ENCODE measurements at places on chromosomes 6 and 20. TPM values are rescaled to one million over a fixed set of nuclear protein-coding genes. Genes with fewer than 3 reads are reported as not detected.

DNA sequence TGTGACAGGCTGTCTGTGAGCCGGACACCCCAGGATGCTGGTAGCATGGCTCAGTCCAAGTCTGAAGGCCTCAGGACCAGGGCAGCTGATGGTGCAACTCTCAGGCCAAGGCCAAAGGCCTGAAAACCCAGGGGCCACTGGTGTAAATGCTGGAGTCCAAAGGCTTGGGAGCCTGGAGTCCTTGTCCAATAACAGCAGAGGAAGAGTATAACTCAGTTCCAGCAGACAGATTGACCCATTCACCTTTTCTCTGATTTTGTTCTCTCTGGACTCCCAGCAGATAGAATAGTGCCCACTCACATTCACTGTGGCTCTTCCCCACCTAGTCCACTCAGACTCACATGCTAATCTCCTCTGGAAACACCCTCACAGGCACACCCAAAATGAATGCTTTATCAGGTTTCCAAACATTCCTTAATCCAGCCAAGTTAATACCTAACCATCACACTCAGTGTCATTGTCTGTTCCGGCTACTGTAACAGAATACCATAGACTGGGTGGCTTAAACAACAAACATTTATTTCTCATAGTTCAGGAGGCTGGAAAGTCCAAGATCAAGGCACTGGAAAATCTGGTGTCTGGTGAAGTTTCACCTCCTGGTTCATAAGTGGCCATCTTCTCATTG lies 5.0 kb upstream of the TRAF3IP2 start:
- H3K4me3 ChIP-seq = no peak overlapping the region
- H3K27me3 ChIP-seq = no peaks in the 10 kb centered on the region
- H3K27ac ChIP-seq = no peak overlapping the region

- no peaks in the 10 kb centered on the region for H3K36me3 ChIP-seq
- DNase-seq = no peak
- no peak overlapping the region for H3K27ac ChIP-seq
- H3K4me1 ChIP-seq = no peaks in the 10 kb centered on the region
- H3K27me3 ChIP-seq = peaks cover 1% of the 10 kb centered on the region
- no peak overlapping the region for H3K4me3 ChIP-seq
Measured at GRCh38 chr6:120608826-120609225, 725.5 kb downstream of the TBC1D32 start.

COL12A1 gene
- polyA plus RNA-seq = 1.4 TPM

DNA sequence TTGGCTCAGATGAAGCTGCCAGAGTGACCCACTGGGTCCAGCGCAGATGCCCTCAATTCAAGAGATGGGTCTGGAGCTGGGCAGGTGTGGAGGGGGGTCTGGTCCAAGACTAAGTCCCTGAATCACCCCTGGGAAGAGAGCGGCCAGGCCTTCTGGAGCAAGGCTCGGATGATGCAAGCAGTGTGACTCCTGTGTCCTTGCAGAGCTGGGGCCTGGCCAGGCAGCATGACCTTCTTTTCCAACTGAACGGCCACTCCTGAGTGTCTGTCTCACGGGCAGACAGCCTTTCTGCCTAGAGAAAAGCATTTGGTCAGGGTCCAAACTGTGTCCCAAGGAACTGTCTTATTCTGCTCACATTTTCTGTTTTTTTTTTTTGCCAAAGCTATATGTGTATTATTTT lies 42.6 kb upstream of the FNDC1 start:
- no peak overlapping the region for H3K4me3 ChIP-seq
- no peak for DNase-seq

DNA sequence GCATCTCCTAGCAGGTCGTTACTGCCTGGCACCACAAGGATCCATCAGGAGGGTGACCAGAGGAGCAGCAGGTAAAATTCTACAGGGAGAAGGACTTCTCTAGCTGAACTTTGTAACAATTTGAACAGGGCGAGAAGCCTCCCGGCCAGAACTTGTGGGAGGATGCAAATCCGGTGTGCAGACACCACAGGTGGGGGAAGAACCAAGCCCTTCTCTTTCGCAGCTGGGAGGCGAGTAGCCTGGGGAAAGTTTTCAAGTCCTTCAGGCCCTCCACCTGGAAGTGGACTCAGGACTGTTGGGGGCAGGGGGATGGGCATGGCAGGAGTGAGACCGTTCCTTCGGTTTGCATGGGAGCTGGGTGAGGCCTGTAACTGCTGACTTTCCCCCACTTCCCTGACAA lies 42.7 kb upstream of the FAM210B start:
- no peak overlapping the region for H3K4me3 ChIP-seq
- no peaks in the 10 kb centered on the region for H3K27me3 ChIP-seq
- H3K27ac ChIP-seq = no peak overlapping the region
- no peaks in the 10 kb centered on the region for H3K36me3 ChIP-seq
- no peak for DNase-seq

KHDC1L gene
- polyA plus RNA-seq = 0.14 TPM

TNNC2 gene
- polyA plus RNA-seq = 7.6 TPM

- no peaks in the 10 kb centered on the region for H3K4me1 ChIP-seq
- no peak for DNase-seq
- no peak overlapping the region for H3K4me3 ChIP-seq
Measured at GRCh38 chr6:135012764-135013163, 41.9 kb downstream of the HBS1L start.

DNA sequence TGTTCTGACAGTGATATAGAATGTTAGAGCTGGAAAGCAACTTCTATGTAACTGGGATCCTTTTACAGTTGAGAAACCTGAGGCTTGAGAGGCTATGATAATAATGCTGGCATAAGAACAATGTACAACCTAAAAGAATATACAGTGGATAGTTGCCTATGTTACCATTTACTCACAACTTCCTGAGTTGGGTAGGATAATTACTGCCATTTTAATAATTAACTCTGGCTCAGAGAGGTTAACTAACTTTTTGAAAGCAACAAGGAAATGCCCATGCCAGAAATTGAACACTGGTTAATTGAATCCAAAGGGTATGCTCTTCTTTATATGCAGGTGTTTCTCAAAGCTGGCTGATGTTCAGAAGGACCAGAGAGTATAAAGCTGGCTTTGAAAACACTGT lies 530.7 kb upstream of the MAP3K7 start:
- no peak overlapping the region for H3K4me3 ChIP-seq
- H3K27ac ChIP-seq = no peak overlapping the region

- H3K27ac ChIP-seq = no peak overlapping the region
- peaks cover 3% of the 10 kb centered on the region for H3K27me3 ChIP-seq
- no peak overlapping the region for H3K4me3 ChIP-seq
- peaks cover 1% of the 10 kb centered on the region for H3K4me1 ChIP-seq
- DNase-seq = no peak
Measured at GRCh38 chr6:44011350-44011920, 115.8 kb downstream of the MRPL14 start.

TFAP2A gene
- 0.24 TPM for polyA plus RNA-seq

KCNK16 gene
- polyA plus RNA-seq = not detected

GRCh38 chr6:69594405-69594804 lies 202.4 kb downstream of the LMBRD1 start:
- H3K36me3 ChIP-seq = no peaks in the 10 kb centered on the region
- H3K4me3 ChIP-seq = no peak overlapping the region
- DNase-seq = no peak
- H3K27ac ChIP-seq = no peak overlapping the region
- no peaks in the 10 kb centered on the region for H3K27me3 ChIP-seq
- H3K4me1 ChIP-seq = no peaks in the 10 kb centered on the region

RBM38 gene
- 131 TPM for polyA plus RNA-seq

DNA sequence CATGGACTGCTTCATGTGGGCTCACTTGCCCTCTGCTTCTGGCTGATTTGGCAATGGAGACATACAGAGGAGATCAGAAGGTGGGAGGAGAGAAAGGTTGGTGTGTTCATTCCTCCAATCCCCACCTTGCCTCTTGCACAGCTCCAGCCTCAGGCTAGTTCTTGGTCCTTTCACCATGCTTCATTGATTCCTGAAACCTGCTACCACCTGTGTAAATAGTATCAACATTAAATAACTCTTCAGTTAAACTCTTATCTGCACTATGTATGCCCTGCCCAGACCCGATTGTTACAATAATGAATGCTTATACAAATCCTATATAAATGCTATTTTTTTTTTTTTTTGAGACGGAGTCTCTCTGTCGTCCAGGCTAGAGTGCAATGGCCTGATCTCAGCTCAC lies 174.5 kb downstream of the CD83 start:
- no peak for DNase-seq
- H3K4me3 ChIP-seq = no peak overlapping the region

DNA sequence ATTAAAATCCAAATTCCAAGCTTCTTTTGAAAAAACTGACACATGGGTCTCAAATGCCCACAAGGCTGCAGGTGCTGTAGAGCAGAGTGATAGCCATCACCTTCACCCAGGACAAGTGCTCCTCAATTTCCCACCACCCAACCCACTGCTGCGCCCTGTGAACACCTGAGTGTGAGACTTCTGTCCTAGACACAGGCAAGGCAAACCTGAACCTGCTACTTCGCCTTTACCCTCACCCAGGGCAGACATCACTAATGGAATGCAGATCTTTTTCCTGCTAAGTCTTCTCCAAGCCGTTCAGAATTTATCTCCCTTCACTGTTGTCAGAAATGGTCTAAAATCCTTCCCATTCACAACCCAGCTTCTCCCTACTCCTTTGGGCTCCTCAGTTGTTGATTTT lies 65.9 kb downstream of the PREX1 start:
- DNase-seq = no peak
- no peak overlapping the region for H3K27ac ChIP-seq
- H3K27me3 ChIP-seq = no peaks in the 10 kb centered on the region
- H3K36me3 ChIP-seq = no peaks in the 10 kb centered on the region

GRCh38 chr6:85472744-85473143 lies 22.9 kb downstream of the NT5E start:
- no peaks in the 10 kb centered on the region for H3K27me3 ChIP-seq
- no peaks in the 10 kb centered on the region for H3K4me1 ChIP-seq
- no peak overlapping the region for H3K27ac ChIP-seq
- no peaks in the 10 kb centered on the region for H3K36me3 ChIP-seq
- no peak overlapping the region for H3K4me3 ChIP-seq

MOCS3 gene
- polyA plus RNA-seq = 6.2 TPM

GRCh38 chr6:79188885-79189480 lies 45.5 kb downstream of the HMGN3 start:
- H3K4me3 ChIP-seq = no peak overlapping the region
- peaks cover 13% of the 10 kb centered on the region for H3K36me3 ChIP-seq
- DNase-seq = no peak

- H3K36me3 ChIP-seq = no peaks in the 10 kb centered on the region
- no peak overlapping the region for H3K4me3 ChIP-seq
- DNase-seq = no peak
- no peak overlapping the region for H3K27ac ChIP-seq
- no peaks in the 10 kb centered on the region for H3K4me1 ChIP-seq
- no peaks in the 10 kb centered on the region for H3K27me3 ChIP-seq
Measured at GRCh38 chr6:87382861-87383260, 24.9 kb upstream of the CFAP206 start.

Data from H1 (cell line).